Activated naive CD8-positive, alpha-beta T cell treated with anti-CD3 and anti-CD28 coated beads, Interleukin-2, amount 50 U/mL, for 16 hours (primary cell): ENCODE measurements at places on chromosomes 2 and 18.

DNA sequence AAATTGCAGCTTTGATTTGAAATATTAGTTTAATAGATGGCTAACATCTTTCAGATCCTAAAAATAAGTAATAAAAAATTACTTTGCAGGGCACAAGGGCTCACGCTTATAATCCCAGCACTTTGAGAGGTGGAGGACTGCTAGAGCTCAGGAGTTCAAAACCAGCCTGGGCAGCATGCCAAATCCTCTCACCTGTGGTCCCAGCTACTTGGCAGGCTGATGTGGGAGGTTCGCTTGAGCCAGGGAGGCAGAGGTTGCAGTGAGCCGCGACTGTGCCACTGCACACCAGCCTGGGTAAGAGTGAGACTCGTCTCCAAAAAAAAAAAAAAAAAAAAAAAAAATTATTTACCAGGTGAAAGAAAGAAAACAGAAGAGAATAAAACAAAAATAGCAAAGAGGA, 449.8 kb downstream of the NRXN1 start:
- no peak for DNase-seq

DNA sequence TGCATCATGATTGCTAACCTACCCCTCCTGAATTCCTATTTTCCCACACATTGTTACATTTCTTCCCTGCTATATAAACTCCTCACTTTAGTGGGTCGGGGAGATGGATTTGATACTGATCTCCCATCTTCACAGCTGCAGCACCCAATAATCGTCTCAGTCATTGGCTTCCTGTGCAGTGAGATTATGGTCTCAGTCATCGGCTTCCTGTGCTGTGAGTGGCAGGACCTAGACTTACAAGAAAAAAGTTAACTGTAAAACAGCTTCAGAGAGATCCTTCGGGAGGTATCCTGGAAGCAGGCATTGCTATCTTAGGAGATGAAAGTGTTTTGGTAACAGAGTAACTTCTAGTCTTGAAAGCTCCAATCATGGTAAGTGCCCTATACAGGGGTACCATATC, 3.4 kb upstream of the ZNF892 start:
- no peak for DNase-seq

- no peak for DNase-seq
These were observed 56.9 kb upstream of the PELI1 start for GRCh38 chr2:64201151-64201550.

DNA sequence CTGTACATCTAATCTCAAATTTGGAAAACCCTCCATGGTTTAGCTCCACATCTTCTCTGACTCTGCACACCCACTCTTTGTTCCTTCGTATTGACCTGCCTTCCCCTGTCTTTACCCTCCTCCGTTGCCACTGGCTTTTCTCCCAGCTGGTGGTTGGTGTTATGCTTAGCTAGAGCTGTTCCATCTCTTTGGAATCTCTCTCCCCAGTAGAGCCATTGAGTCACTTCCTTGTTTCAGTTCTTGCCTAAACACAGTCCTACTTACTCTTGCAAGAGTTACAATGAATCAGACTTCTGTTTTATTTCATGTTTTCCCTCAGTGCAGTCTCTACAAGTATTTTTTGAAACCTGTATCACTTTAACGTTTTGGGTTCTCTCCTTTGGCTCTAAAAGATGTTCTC, 263.9 kb downstream of the LTBP1 start:
- no peak for DNase-seq

DNA sequence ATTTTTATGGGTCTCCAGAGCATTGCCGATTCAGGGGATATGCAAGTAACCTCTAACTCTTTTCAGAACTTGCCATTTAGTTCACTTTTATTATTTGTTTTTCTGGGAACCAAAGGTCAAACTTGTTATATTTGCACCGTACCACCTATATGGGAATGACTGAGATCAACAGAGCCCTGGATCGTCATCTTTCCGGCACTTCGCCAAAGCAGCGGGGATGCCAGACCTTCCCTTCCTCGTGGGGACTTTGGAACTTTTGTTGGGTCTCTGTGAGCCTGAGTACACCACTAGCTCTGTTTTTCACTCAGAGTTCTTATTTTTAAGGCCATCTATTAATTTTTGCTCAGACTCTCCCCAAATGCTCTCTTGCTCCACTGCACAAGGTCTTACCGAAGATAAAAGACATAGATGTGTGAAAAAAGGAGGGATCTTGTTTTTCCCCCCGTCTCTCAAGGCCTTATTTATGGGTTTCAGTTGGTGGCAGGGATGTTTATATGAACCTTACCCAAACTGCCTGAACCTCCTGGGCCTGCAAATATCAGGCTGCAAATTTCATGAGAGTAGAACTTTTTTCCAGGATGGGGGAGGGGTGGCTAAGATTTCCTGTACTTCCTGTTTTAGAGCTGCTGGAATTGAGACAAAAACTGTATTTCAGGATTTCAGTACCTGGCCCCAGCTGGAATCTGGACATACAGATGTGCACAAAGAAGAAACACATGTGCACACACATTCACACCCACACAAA, 350.3 kb downstream of the HRH4 start:
- no peak for DNase-seq

DNA sequence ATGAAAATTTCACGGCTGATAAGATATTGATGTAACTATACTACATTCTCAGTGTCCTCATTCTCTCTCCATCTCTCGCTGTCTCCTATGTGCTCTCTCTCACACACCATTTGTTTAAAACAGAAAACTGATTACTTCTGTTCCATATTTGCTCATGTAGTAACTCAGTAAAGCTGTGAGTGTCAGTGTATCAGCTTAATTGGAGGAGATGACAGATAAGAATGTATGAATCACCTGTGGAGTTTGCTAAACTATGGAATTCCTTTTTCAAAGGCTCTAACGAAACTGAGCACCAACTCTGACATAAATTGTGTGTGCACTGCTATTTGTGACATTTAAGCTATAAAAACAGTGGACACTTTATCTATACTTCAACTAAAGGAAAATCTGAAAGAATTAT, 1080.0 kb downstream of the DSC3 start:
- DNase-seq = no peak

- no peak for DNase-seq
These were observed 24.3 kb upstream of the FAP start for GRCh38 chr2:162267496-162267895.

GRCh38 chr2:73259276-73259675, 25.0 kb downstream of the FBXO41 start:
- no peak for DNase-seq

DNA sequence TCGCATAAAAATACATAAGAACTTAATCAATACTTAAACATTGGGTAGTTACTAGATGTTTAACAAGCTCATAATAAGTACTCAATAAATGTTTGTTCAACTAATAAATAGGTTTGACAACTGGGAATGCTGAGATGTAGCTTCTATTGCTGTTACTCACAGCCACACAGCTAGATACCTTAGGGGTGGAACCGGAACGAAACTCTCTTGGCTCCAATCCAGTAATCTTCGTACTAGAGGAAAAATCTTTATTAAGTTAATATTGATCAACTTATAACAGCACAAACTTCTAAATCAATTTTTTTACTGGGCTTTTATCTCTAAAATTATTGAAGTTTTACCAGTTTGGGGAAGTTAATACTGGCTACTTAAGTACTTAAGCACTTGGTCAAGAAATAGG, 247.8 kb downstream of the PAX3 start:
- DNase-seq = no peak

DNA sequence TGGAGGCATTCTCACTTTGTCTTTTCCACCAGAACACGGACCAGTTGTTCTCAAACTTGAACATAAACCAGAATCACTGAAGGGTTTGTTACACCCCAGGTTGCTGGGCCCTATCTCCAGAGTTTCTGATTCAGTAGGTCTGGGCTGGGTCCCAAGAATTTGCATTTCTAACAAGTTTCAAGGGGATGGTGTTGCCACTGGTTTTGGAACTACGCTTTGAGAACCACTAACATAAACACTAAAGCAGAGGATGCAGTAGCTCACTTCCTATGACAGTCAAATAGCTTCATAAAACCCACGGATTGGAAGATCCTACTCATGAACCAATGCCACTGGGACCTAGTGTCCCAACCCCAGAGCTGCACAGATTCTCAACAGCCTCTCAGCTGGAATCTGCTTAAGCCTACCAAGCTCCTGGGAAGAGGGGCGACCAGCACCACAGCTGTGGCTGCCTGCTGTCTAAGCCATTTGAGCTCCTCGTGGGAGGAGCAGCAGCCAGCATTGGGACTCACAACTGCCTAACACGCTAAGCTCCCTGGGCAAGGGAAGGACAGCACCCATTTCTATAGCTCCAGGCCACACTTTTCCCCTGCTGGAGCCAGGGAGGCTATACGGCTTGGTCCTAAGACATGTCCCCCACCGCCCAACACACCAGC, 62.5 kb downstream of the C1D start:
- no peak for DNase-seq

- no peak for DNase-seq
These were observed 52.4 kb downstream of the PPIG start for GRCh38 chr2:169636440-169637097.

- no peak for DNase-seq
These were observed 168.6 kb downstream of the INHBB start for GRCh38 chr2:120514521-120514920.

- DNase-seq = no peak
These were observed 258.5 kb downstream of the DOK6 start for GRCh38 chr18:69659142-69659651.

DNA sequence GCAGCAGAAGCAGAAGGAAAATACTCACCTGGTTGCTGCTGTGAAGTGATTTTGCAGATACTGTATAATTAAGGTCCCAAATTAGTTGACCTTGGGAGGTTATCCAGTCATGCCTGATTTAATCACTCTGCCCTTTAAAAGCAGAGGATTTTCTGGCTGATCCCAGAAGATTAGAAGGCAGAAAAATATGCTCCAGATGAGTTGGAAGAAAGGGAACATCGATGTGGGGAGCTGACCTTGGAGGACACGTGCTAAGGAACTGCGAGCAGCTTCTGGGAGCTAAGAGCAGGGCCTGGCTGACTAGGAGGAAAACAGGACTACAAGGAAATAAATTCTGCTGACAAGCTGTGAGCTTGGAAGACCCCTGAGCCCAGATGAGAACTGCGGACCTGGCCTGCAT, 13.3 kb upstream of the DYM start:
- DNase-seq = no peak

- no peak for DNase-seq
These were observed 15.5 kb downstream of the RPIA start for GRCh38 chr2:88707003-88707402.

DNA sequence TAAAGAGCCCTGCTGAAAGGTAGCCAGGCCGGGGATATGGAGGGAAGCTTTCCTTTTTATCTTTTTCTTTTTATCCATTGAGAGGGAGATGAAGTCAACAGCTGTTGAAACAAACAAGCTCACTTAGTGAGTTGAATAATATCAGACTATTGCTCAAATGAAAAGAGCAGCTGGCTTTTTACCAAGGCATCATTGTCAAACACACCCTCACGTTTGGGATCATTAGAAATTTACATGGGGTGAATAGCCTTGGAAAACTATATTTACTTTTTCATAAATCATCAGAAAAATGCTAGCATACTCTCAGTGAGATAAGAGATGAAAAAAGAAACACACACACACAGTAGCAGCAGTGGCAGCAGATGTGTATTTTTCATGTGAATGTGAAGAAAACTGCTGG, 71.5 kb upstream of the HNMT start:
- DNase-seq = no peak

- DNase-seq = no peak
These were observed 150.5 kb downstream of the VAPA start for GRCh38 chr18:10064267-10064666.

GRCh38 chr2:5401115-5401657, 291.0 kb upstream of the SOX11 start:
- no peak for DNase-seq

GRCh38 chr18:39990540-39990939, 1964.5 kb upstream of the PIK3C3 start:
- no peak for DNase-seq

DNA sequence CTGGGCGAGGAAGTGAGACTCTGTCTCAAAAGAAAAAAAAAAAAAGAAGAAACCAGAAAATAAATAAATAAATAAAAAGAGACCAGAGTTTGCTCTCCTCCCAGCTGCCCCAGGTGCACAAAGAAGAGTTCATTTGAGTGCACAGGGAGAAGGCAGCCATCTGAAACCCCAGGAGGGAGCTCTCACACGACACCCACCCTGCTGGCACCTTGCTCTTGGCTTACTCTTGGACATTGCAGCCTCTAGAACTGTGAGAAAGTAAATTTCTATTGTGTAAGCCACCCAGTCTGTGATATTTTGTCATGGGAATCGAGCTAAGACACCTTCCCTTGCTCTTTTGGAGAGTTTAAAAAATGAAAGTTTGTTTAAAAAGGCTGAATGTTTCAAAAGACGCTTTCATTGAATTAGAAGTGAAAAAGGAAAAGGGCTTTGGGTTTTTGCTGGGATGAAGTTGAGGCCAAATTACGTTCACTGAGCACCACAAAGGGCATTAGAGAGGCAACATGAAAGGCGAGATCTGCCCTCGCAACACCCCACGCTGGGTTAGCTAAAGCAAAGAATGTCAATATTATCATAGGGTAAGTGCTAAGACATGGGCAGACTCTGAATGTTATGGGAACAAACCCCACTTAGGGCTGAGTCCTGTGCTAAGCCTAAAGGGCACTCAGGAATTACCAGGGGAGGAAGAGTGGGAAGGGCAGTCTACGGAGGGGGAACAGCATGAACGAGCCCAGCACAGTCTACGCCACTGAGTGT, 128.9 kb upstream of the RIOK3 start:
- no peak for DNase-seq

DNA sequence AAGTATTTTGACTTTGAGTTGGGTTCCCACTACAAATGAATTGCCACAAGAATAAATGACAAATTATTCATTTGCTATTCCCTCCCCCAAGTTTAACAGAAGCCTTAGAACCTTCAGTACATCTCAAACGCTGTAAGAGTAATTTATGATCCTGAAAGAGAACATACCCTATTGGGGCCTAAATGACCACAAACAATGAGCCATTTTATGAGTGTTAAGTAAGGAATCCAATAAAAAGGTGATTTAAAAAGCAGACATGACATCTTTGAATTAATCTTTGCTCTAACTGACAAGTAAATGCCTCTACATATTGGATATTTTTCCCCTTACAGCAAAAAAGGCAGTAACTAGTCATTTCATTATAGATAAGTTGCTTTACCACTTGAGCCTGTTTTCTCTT, 136.9 kb downstream of the NRXN1 start:
- no peak for DNase-seq

- DNase-seq = no peak
These were observed 59.6 kb upstream of the PSME4 start for GRCh38 chr2:54030396-54030741.

GRCh38 chr2:169114056-169114455, 44.7 kb downstream of the DHRS9 start:
- no peak for DNase-seq

GRCh38 chr18:57698571-57699276, 77.1 kb upstream of the NARS1 start:
- DNase-seq = no peak

DNA sequence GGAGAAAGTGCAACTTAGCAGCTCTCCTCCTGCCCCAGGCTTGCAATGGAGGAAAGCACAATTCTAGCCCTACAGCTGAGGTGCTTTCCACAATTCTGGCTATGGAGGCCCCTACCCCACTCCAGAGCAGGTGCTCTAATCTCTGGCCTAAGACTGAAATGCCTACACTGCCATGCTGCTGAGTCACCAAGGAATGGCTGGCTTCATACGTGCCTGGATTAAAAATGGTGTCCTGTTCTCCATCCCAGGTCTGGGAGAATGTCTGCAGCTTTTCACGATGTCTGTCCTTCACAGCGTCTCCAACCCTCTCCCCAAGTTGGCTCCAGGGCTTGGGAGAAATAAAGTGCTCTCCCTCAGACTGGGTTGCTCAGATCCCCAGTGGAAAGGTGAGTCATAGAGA, 48.5 kb downstream of the MBOAT2 start:
- DNase-seq = no peak
